ENCODE measurements at places on chromosomes 12 and 14. TPM values are rescaled to one million over a fixed set of nuclear protein-coding genes. Genes with fewer than 3 reads are reported as not detected.

The ADAMTS20 gene
- not detected for total RNA-seq

The GPRC5A gene
- 290 TPM for total RNA-seq

The RHOF gene
- 89.9 TPM for total RNA-seq

The LYSET gene
- total RNA-seq, result 34.0 TPM

The SLC25A21 gene
- 1.2 TPM for total RNA-seq

The NOP9 gene
- 18.8 TPM for total RNA-seq

The SPSB2 gene
- total RNA-seq, result 27.8 TPM

The LRRK2 gene
- 1.7 TPM for total RNA-seq

The TMEM229B gene
- 0.21 TPM for total RNA-seq

The COPS7A gene
- total RNA-seq, result 48.4 TPM

The BDKRB2 gene
- total RNA-seq, result 1.1 TPM

The DHH gene
- total RNA-seq, result not detected

The IL22 gene
- not detected for total RNA-seq

The OASL gene
- total RNA-seq, result 2.5 TPM

The ANG gene
- total RNA-seq, result 11.3 TPM

The ASCL1 gene
- total RNA-seq, result not detected

The SLC25A47 gene
- total RNA-seq, result not detected

The FOXM1 gene
- 89.2 TPM for total RNA-seq

The AMN gene
- 0.54 TPM for total RNA-seq

The DTX1 gene
- total RNA-seq, result 0.50 TPM

The EFS gene
- total RNA-seq, result not detected

The RIN3 gene
- total RNA-seq, result 21.1 TPM

The CARMIL3 gene
- 0.45 TPM for total RNA-seq
